Liver (tissue), 10 donors: ENCODE measurements at places on chromosomes 7 and 10. TPM values are rescaled to one million over a fixed set of nuclear protein-coding genes. Genes with fewer than 3 reads are reported as not detected.

Gene DEPP1
- 10.7 TPM for total RNA-seq

Gene MRLN
- total RNA-seq = not detected

Gene GIMAP7
- 10.9 TPM for total RNA-seq

Gene HMX3
- not detected for total RNA-seq

Gene FZD8
- total RNA-seq = 3.5 TPM

Gene LLCFC1
- not detected for total RNA-seq

Gene TFPI2
- 9.1 TPM for total RNA-seq

Gene AKR1C8
- not detected for total RNA-seq

Gene EIF3B
- 63.3 TPM for total RNA-seq

Gene CNNM1
- total RNA-seq = 0.08 TPM

Gene GJC3
- 0.09 TPM for total RNA-seq

Gene ZNF467
- 3.8 TPM for total RNA-seq

Gene PLEKHS1
- not detected for total RNA-seq

Gene SPDYE16
- 0.17 TPM for total RNA-seq

Gene DNAJC2
- total RNA-seq = 11.9 TPM

Gene CREB5
- total RNA-seq = 0.70 TPM

Gene NPFFR1
- total RNA-seq = not detected

Gene ZNF511
- total RNA-seq = 31.3 TPM

Gene ZNF735
- total RNA-seq = not detected

Gene CCL24
- 0.47 TPM for total RNA-seq

Gene NRP1
- 55.0 TPM for total RNA-seq

Gene HERC4
- 20.5 TPM for total RNA-seq

Gene IQUB
- 0.05 TPM for total RNA-seq

Gene CALCR
- total RNA-seq = not detected

Gene CNTNAP2
- 1.0 TPM for total RNA-seq

Gene LEP
- total RNA-seq = not detected

Gene UTF1
- total RNA-seq = not detected

Gene DCLRE1A
- total RNA-seq = 7.9 TPM

Gene PDLIM1
- 22.3 TPM for total RNA-seq

Gene CYP3A4
- total RNA-seq = 0.51 TPM
